Caco-2 (cell line): ENCODE measurements at places on chromosomes 2 and 18.

DNA sequence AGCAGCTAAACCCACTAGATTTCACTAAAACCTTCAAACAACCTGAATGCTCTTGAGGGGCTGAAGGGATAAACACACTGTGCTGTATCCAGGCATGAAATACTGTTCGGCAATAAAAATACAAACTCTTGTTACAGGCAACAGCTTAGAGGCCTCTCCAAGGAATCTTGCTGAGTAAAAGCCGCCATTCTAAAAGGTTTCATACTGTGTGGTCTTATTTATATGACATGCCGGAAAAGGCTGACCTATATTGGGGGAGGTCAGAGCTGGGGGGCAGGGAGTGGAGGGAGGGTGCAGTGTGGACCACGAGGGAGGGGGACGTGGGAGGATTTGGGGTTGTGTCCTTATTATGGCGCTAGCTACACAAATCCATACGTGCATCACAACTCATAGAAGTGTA, 136.2 kb downstream of the MBP start:
- DNase-seq = no peak

GRCh38 chr18:37964885-37965571, 399.4 kb upstream of the CELF4 start:
- no peak for DNase-seq

- no peak for DNase-seq
Observed at GRCh38 chr2:170843656-170844055, 27.0 kb downstream of the GAD1 start.

- DNase-seq = no peak
Observed at GRCh38 chr2:152617456-152618192, 99.6 kb downstream of the PRPF40A start.

GRCh38 chr2:73307720-73308119, 14.4 kb upstream of the EGR4 start:
- no peak for DNase-seq

DNA sequence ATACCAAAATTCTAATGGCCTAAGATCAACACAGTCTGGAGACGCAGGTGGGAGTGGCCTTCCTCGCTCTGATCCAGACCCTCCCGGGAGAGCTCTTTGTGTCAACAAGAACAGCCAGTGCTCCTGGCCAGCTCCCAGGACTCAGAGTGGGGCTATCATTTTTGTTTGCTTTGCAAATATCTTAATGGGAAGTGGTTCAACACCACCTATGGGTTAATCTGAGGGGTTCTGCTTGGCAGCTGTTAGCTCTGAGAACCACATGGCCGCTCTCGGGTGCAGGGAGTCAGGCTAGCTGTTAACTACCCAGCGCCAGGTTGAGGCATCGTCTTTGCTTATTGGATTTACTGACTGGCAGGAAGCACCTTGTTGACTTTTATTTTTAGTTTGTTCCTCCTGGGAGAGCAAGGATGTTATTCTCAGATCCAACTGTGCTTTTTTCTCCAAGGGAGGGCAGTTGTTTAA, 184.8 kb upstream of the SP5 start:
- peak; percentile 76 for DNase-seq

DNA sequence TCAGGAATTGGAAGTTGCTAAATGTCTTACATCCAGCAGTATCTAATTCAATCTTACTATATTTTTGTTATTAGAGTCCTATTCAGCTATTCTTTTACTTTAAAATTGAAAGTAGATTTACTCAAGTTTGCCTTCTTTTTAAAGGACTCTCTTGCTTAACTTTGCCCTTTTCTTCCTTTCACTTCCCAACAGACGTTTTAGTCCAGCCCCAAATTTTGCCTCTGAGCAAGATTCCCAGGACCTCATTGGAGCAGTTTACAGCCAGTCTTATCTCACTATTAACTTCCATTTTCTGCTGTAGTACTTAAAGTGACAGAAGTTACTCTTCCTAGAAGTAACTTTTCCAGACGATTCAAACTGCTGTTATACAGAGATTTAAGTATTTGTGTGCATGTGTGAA, 1.7 kb upstream of the PRKD3 start:
- no peak for DNase-seq

GRCh38 chr2:132460781-132461180, 44.2 kb downstream of the GPR39 start:
- DNase-seq = no peak

- DNase-seq = no peak
Observed at GRCh38 chr2:66058675-66059074, 376.2 kb upstream of the MEIS1 start.

GRCh38 chr18:28088477-28088876, 88.5 kb downstream of the CDH2 start:
- no peak for DNase-seq

DNA sequence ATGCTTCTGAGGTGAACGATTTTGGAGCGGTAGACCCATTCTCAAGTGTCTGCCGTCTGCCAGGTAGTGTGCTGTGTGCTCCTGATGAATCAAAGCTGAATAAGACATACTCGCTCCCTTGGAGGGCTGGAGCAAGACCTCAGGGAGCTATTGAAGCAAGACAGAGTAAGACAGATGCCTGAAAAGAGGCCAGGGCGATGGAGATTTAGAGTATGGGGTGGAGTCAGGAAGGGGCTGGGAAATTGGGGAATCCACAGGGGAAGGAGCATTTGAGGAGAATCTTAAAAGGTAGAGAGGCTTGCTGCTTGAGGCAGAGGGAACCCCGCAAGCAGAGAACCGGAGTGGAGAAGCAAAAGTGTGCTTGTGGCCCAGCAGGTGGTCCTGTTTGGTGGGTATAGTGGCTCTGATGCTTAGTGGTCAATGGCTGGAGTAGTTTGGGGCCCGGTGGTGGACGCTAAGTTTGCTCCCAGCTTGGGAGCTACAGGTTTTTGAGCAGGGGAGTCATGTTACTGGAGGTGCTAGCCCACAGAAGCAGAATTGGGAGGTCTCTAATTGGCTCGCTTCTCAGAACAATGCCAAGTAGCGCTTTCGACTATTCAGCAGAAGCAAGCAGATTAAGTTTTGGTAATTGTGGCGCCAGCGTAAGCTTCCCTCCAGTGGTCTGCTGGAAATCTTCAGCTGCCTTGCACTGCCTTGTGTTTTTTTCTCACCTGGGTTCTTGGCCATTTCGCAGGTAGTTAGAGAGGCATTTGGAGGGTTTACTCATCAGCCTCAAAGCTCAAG, 2.0 kb downstream of the CNNM4 start:
- DNase-seq = no peak
